CMK (cell line): ENCODE measurements at places on chromosomes 12 and 14.

GRCh38 chr14:31283578-31284252 is 76.1 kb upstream of the HECTD1 start:
- no peak for DNase-seq

- no peak for DNase-seq
These were observed 119.4 kb downstream of the KTN1 start for GRCh38 chr14:55699131-55700057.

DNA sequence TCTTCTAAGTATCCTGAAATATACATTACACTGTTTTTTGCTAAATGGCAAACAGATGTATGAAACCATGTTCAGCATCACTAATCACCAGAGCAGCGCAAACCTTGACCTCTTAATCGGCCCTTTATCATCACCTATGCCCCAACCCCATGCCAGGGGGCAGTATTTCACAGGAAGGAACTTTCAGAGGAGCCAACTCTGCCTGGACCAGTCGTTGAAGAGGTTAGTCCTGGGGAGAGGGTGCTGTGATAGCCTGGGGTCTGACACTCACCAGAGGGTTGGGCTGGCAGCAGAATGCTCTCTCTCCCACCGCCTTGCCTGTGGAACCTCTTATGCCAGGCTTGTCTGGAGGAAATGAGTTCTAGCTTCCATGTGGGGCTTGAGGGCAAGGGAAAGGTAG is 411.7 kb downstream of the TMEM117 start:
- no peak for DNase-seq

GRCh38 chr14:92539419-92539818 is 25.8 kb downstream of the RIN3 start:
- no peak for DNase-seq

GRCh38 chr12:6461401-6462233 is 8.9 kb downstream of the VAMP1 start:
- DNase-seq = peak; percentile 81

DNA sequence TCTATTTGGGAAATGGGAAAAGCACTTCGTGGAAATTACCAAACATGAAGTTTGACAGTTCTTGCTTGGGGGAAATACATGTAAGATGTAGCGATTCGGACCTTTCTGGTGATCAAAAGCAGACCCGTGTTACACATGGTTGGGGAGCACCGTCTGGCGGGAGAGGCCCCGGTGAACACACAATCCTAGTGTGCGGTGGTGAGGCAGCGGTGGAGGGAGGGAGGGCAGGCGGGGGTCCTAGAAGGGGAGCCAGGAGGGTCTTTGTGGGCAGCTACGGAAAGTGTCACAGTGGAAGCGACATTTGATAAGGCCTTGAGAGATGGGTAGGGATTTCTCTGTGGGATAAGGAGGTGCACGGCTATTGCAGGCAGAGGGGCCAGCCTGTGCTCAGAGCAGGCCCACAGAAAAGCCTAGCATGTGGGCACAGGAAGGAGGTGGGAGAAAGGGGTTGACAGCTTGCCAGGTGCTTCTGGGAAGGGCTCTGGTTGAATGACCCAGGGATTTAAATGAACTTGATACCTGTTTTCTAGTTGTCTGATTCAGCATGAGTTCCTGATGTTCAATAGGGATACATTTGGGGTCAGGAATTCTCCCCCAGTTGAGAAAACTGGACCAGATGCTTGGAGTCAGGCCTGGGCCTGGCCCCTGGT is 7.2 kb downstream of the MVK start:
- DNase-seq = no peak

- DNase-seq = no peak
These were observed 18.3 kb downstream of the SLC25A47 start for GRCh38 chr14:100341301-100342031.

- no peak for DNase-seq
These were observed 197.5 kb downstream of the NOVA1 start for GRCh38 chr14:26400373-26400772.

DNA sequence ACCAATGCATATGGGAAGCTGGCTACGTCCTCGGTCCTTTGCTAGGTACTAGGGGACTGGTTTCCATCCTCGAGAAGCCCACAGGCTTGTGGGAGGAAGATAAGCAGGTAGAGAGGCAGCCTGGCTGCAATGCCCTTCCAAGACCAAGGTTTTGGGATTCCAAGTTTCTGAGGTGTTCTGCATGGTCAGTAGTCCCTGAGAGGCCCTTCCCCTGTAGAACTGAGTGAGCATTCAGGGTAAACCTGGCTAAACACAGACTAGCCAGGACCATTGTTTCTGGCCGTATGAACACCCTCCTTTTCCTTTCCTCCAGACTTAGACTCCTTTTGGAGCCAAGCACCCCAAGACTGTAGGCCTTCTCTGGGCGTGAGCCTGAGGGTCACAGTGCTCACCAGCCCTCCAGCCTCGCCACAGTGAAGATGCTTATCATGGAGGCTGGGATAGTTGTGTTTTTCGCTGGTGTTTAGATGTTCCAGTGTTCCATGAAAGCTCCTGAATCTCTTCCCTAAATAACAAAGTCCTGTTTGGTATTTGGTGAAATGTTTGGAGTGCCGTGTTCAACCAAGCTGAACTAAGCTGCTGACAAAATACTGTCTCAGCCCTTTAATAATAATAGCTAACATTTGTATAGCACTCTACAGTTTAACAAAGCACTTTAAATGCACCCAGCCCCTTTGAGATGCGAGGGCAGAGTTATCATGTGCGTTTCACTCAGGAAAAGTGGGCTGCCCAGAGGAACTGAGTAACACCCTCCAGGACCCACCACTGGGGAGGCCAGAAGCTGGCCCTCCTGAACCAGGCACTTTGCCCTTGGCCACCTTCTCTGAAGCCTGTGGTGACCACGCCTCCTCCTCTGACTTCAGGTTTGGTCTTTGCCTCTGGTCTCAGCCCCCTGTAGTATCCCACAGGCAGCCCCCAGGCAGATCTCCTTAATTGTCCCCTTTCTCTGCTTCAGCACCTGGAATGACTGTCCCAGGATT is 284.5 kb downstream of the CACNA1C start:
- DNase-seq = no peak

DNA sequence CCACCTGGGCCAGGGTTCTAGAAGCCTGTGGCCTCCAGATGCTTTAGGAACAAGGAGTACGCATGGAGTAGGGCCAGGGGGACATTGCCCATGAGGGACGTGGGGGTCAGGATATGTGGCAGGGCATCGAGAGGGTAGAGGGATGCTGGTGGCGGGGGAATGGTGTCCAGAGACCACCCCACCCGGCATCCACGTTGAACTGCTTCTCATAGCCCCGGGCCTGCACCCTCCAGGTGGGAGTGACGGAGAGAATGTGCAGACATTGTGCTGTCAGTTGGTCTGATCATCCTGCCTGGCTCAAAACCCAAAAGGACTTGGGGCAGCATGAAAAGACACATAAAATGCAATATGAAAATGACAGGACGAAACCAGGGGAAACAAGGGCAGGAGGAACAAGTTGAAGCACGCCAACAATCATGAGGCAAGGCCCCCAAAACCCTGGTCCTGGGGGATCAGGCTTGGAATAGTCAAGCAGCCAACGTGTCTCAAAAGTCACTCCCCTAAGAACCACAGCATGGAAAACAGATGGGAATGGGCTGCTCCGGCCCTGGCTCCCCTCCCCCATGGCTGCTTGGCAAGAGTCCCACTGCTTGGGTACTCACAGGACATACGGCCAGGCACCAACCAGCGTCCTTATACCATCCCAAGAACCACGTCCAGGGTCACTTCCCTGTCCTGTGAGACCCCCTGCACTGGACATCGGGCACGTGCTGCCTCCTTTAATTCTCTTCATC is 117.9 kb downstream of the DICER1 start:
- no peak for DNase-seq

DNA sequence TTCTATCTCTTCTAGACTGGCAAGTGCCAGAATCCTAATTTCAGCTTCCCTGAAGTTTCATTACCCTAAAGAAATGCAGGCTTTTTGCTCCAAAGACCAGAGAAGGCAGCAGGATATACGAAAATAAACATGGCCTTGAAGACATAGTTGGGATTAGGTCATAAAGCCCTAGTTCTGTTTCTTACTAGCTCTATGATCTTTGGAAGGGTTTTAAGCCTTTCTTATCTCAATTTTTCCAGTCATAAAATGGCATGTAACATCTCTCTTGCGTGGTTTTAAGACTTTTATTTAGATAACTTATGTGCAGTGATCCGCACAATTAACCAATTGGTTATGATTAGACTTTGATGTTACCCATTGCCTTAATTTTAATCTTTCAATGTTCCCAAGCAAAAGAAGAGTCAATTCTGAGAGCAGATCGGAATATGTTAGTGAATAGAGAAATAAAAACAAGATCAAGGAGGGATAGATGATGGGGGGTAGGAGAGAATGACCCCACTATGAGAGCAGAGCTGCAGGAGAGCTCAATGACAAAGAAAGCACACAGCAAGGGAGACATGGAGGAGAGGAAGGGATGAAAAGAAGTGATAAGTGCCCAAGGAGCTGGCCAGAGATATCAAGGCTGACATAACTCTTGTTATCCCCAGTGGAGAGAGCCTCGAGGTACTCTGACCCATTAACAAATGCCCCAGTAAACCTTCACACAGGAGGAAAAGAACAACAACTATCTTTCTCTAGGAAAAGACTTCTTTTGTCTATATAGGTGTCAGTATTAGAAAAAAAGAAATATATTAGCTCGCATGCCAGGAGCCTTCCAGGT is 53.0 kb upstream of the ANP32D start:
- DNase-seq = no peak

DNA sequence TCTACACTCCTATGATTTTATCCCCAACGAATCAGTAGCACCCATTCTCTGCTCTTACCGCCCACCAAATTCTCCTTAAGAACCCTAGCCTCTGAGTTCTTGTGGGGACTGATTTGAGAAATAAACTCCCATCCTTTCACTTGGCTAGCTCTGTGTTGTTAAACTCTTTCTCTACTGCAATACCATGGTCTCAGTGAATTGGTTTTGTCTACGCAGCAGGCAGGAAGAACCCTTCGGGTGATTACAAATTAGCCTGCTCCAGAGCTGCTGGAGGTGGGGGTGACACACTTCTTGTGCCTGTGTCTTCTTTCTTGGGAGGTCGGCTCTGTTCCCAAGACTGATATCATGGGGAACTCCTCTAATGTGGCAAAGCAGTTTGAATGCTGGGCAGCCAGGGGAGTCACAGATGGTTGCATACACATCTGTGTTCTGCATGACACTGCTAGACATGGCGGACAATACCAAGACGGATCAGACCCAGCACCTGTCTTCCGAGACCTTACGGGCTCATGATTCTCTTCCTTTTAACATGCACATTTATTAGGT is 1.6 kb upstream of the C1S start:
- no peak for DNase-seq

DNA sequence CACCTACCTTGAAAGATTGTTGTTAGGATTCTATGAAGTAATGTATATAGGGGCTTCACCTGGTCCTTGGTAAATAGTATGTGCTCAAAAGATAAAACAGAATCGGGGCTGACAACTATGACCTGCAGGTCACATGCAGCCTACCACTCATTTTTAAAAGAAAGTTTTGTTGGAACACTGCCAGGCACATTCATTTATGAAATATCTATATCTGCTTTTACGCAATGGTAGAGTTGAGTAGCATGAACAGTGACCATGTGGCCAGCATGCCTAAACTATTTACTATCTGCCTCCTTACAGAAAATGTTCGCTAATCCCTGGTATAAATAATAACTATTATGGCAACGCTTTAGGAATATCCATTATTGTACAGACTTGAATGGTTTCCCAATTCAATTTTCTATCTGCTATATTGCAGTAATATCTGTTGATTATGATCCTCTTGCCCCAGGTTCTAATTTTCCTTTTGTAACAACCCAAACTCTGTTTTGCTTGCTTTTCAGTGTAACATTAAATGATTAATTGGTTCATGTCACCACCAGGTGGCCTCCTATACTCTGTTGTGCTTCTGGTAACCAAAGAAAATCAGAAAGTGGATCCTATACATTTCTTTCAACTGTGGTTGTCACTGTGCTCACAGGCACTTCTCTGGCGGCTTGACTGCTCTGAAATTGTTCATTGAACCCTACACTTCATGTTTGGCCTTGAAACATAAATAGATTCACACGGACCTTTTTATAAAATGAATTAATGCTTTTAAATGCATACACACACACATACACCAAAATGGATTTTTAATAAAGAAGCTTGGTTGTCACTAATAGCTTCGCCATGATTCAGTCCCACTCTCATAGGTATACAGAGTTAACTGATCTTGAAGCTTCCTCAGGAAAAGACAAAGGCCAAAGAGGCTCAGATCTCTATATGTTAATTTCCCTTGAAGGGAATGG is 227.7 kb upstream of the NPAS3 start:
- DNase-seq = no peak

- DNase-seq = no peak
These were observed 896 bp upstream of the CDKN1B start for GRCh38 chr12:12716151-12716792.

GRCh38 chr12:99119943-99120342 is 474.9 kb downstream of the APAF1 start:
- no peak for DNase-seq

DNA sequence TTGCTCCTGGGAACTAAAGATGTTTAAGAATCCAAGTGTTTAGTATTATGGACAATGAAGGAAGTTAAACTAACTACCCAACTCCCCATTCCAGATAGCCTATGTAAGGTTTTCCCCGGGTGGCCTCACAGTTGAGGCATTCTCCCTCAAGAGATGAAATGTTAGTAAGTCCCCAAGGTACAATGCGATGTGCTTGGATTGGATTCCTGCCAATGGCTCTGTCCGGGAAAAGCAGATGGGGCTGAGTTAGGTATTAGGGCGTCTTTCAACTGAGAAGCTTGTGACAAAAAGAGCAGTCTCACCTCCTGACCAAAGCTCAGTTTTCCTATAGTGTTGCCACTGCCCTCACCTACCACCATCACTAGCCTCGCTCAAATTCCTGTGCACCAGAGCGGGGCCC is 64.8 kb upstream of the E2F7 start:
- DNase-seq = no peak

DNA sequence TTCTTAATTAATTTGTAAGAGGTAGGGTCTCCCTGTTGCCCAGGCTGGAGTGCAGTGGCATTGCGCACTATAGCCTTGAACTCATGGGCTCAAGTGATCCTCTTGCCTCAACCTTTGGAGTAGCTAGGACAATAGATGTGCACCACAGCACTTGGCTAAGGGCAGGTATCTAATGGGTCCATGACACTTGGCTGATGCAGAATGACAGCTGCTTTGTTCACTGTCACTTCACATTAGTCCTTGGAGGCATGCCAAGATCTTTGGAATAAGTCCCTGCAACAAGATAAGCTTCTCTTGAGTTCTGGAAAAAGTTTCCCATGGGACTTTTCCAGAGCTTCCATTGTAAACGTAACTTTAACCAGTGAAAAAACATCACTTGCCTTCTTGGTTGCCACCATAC is 23.4 kb downstream of the COQ6 start:
- DNase-seq = no peak

DNA sequence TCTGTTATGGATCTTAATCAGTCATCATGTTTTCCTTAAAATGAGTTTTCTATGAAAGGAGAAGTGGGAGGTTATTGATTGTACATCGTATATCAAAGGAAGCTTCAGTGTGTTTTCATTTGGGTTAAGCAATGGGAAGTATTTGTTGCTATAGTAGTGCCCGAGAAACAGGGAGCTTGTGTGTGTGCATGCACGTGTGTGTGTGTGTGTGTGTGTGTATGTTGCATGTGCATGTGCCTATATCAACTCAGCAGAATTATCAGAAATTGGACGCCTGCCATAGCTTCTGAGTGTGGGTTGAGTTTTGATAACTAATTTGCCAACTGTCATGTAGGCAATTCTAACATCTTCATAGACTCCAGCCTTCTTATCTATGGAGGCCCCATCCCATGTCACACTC is 246.1 kb upstream of the CRY1 start:
- DNase-seq = no peak
